ENCODE measurements at places on chromosomes 7 and 10.

DNA sequence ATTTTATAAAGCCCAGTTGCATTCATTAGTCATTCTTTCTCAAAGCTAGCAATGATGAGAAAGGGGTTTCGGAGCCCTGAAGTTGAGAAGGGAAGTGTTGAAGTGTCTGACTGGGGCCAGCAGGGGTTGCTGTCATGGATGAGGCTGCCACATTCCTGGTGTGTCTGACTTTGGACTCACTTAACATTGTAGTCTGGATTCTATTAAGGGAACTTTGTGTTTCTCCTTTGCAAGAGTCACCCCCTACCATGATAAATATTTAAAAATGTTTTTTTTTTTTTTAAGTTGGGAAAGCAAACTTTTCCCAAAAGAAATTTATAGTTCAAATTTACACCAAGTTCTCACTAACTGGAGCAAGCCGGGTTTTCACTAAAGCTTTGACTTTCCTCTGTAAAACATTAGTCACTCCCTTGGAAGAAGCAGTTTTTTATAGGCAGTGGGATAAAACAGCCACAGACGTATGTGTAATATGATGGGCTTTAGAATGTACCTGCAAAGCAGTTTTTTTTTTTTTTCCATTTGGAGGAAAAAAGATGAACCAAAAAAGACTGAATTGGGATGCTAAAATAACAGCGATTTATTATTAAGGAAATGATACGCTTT is 243.6 kb downstream of the TWIST1 start:
- no peak for DNase-seq

GRCh38 chr10:96609510-96609909 is 22.7 kb upstream of the TM9SF3 start:
- DNase-seq = no peak

- DNase-seq = no peak
Measured at GRCh38 chr7:20276705-20277472, 53.8 kb upstream of the ITGB8 start.

DNA sequence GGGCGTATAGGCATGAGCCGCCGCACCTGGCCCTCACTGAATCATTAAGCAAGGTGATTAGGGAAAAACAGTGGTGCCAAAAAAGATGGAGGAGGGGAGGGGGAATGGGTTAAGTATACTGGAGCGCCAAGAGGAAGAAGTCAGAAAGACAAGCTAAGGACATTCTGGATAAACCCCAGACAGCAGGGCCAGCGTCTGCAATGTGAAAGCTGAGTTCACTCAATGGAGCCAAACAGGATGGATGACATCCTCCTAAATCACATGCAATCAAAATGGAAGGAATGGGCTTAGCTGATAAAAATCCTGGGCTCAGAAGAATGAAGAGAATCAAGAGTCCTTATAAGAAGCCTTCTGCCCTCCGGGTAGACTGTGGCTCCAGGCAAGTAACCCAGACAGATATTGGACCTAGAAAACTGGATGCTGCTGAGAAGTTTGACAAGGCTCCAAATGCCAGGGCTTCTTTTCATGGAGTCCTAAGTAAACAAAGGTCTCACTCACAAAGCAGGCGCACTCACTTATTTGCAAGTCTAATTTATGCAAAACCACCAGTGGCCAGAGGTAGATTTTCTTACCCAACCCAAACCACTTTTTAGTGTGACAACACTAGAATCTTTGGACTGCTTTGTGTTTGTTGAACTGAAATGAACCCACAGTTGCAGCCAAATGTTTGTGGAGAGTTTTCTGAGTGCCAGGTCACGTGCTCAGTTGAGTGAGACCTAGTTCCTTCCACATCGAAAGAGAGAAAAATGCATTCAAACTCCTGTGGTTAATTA is 519.1 kb upstream of the AUTS2 start:
- no peak for DNase-seq

GRCh38 chr10:91598211-91598977 is 34.5 kb downstream of the PPP1R3C start:
- no peak for DNase-seq

GRCh38 chr7:17299483-17299991 is 1.1 kb downstream of the AHR start:
- no peak for DNase-seq

DNA sequence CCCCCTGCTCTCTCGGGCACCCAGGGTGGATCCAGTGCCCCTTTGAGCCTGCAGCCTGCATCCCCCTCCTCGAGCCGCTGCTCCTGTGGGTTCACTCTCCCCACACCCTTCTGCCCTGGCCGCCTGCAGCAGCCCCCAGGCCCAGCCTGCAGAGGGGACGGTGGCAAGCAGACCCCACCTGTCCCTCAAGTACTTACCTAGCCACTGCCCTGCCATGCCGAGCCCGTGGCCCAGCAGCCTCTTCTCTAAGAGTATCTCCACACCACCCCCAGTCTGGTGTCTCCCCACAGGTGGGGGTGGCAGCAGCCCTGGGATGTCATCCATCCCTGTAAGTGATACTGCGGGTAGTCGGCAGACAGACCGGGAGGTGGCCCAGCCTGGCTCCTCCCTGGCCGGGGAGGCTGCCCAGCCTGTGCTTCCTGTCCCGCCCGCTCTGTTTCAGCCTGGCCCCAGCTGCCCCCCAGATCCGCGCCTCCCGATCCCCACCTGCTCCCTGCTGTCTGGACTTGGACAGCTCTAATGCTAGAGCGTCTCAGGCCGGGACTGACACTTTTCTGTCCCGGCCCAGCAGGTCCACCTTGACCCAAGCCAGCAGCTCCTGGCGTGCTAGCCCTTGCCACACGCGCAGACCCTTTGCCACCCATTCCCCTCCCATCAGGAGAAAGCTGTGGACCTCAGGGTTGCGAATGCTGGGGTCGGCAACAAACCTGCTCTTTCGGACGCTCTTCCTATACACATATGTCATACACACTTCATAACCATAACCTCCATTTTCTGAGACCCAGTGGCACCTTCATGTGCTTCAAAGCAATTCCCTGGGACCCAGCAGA is 25.0 kb downstream of the YKT6 start:
- DNase-seq = no peak

DNA sequence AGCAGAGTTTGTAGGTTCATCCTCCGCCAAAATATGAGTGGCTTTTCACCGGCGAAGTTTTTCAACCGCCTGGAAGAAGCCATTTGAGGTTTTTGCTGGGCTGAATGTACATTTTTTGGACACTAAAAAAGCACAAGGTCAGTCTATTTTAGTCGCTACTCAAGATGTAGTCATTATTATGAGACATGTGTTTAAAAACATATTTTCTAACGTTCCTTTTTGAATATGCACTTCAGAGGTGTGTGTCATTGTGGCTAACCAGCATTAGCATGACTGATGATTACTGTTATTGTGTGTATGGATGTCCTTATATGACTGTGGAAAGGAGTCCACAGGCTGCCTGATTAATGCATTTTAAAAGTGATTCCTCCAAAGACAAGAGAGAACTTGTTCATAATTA is 605.4 kb downstream of the INHBA start:
- DNase-seq = no peak

GRCh38 chr10:86646532-86646931 is 7.8 kb upstream of the OPN4 start:
- DNase-seq = no peak

- DNase-seq = no peak
Measured at GRCh38 chr7:158016180-158017097, 571.2 kb downstream of the PTPRN2 start.

DNA sequence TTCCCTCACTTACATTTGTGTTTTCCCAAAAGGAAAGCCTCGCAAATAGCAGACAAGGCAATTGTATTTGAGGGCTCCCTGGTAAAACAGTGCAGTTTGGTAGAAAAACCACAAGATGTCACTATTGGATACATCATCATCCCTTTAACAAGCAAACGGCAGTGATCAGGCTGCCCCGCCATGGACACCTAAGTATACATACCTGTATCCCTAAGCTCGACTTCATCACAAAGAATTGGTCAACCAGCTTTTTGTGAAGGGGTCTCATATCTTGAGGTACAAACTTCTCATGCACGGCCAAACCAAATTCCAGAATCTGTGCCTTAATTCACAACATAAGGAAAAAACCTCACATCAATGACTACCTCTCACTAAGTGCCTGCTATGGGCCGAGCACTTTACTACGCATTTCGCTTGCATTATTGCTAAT is 179.5 kb upstream of the IMMP2L start:
- peak; percentile 73 for DNase-seq

GRCh38 chr7:134552105-134552504 is 3.2 kb downstream of the AKR1B15 start:
- no peak for DNase-seq

DNA sequence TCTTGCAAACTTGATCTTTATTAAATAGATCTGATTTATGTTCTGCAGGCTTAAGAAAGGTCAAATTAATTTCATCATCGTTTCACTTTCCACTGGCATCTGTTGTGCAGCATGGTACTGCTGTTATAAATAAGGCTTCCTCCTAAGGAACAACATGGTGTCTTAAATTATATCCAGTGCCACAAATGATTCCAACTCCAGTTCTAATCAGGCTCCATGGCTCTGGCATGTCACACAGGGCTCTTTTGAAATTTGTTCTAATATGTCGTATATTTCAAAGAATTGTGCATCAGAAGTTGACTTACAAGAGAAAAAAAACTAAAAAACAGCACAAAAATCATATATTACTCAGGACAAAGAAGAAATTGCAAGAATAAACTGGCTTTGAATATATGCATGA is 1090.8 kb upstream of the CELF2 start:
- DNase-seq = no peak

DNA sequence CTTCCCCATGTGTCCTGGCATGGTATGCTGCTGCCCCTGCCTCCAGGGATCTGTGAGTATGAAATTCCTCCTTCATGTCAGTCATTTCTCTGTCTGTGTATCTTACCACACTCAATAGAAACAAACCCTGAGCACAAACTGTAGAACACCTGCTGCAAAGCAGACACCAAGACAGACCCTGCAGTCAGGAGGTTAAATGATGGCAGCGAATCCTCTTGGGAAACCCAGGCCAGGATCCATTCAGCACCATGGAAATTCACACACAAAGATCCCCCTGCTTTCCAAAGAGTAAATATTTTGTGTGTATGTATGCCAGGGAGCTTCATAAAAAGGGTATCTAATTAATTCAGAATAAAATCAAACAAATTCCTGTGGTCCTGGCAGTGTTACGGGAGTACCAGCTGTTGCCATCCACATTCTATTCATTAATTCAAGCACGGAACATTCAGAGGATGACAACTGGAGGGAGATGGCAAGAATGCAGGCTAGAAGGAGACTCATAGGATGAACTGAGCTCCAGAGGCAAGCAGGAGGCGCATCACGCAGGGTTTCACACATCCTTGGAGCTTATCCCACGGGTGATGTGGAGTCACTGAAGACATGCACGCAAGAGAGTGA is 14.8 kb downstream of the ITIH5 start:
- no peak for DNase-seq

- no peak for DNase-seq
Measured at GRCh38 chr7:39923091-39923490, 27.0 kb upstream of the CDK13 start.

DNA sequence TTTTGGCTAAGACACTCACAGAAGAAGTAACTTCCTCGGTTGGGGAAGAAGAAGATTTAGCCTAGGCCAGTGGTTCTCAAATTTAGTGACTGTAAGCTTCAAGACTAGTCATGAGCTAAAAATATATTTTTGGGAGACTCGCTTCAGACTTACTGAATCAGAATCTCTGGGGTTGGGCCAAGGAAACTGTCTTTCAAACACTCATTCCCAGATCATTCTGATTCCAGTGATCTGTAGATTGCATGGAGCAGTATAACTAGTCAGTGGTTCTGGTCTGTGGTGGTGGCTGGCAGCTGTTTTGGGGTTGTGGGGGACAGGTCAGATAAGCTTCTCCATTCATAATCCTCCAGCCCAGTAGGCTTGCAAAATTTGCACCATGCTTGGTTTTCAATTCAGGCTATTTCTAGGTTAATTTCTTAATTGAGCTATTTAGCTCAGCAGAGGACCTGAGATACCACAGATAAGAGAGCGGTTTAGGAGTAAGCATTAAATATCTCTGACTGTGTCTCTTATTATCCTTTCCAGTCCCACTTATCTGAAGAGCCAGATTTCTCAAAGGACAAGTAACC is 3.8 kb upstream of the KAT6B start:
- DNase-seq = no peak

GRCh38 chr7:105677410-105677730 is 96.1 kb upstream of the EFCAB10 start:
- no peak for DNase-seq

DNA sequence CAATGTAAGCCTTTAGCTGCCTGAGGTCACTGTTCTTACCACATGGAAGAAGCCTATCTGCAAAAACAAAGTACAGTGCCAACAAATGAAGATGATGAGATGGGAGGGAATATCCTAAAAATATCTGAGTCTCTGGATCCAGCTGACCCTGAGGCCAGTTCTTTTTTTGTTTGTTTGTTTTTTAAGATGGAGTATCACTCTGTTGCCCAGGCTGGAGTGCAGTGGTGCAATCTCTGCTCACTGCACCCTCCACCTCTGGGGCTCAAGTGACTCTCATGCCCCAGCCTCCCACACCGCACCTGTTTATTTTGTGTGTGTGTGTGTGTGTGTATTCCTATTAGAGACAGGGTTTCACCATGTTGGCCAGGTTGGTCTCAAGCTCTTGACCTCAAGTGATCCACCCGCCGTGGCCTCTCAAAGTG is 44.9 kb downstream of the HYCC1 start:
- no peak for DNase-seq
